ENCODE measurements at places on chromosomes 3 and 15.

- DNase-seq, result no peak
Observed at GRCh38 chr3:141796889-141797781, 33.9 kb downstream of the GRK7 start.

GRCh38 chr15:83533410-83533962 is 86.3 kb downstream of the SH3GL3 start:
- DNase-seq, result no peak

DNA sequence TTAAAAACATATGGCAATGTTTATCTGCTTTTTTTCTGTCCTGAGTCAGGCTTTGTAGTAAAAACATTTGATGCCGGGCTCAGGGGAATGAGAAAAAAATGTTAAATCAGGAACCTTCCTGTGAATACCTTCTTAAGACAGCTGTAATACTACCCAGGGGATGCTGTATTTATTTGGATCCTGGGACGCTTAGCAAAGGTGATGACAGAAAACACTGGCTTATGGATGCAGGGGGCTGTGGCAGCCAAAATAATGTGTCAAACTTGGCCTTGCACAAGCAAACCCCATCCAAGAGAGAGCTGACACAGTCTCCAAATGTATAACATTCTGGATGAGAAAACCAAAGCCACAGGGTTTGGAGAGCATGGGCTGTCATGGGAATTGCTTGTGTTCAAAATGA is 438.2 kb upstream of the PROK2 start:
- DNase-seq, result no peak

GRCh38 chr3:169699070-169699469 is 35.6 kb upstream of the MECOM start:
- no peak for DNase-seq

- no peak for DNase-seq
Observed at GRCh38 chr3:65689436-65689835, 349.3 kb downstream of the MAGI1 start.

DNA sequence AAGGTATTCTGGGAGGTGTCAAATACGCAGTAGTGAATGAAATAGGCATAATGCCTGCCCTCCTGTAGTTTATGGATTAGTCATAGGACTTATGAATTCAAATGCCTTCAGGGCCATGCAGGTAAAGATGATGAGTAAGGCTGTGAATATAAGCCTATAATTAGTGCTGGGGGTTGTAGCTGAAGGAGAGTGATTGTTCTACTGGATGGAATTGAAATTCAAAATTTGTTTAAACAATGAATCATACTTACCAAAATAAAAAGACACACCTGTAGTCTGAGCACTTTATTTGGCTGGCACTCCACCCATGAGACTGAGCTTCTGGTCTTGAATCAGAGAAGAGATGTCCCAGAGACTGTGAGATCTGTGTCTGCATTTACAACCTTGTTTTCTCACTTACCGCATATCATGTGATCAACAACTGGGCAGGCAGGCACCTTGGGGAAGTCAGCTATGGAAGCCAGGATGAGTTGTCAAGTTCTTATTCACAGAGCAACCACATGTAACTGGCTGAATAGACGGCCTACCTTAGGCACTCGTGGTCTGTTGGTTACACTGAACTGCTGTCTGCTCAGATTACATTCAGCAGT is 291.8 kb downstream of the NAALADL2 start:
- DNase-seq, result no peak

DNA sequence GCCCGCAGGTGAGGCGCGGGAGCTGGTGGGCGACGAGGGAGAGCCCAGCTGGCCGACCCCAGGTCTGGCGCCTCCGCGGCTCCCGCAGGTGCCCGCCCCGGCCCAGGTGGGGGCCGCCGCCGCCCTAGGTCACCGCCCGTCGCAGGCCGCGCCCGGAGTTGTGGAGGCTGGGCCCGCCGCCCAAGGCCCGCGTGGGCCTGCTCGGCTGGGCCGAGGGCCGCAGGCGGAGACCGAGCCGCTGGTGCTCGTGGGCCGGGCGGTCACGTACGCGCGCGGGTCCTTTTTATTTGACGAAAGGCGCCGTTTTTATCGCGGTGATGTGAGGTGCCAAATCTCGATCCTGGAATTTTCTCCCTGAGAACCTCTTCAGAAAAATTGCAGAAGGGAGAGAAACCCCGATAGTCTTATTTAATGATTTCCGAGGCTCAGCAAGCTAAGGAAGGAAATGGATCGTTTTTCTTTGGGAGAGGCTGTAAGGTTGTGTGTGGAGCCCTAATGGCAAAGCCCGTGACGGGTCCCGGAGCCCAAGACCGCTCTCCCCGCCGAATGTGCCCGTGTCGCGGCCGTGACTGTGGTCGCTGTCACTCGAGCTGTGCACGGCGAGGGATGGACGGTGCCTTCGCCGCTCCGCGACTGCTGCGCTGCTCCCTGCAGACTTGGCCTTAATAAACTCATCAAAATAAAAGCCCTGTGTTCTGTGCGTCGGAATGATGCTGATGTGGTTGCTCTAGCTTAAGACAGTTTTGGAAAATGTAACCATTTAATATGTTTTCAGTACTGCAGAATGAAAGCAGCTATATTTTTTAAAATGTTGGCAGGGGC is 612 bp downstream of the APPL1 start:
- no peak for DNase-seq

- no peak for DNase-seq
Observed at GRCh38 chr15:84631706-84632272, 22.3 kb downstream of the WDR73 start.

DNA sequence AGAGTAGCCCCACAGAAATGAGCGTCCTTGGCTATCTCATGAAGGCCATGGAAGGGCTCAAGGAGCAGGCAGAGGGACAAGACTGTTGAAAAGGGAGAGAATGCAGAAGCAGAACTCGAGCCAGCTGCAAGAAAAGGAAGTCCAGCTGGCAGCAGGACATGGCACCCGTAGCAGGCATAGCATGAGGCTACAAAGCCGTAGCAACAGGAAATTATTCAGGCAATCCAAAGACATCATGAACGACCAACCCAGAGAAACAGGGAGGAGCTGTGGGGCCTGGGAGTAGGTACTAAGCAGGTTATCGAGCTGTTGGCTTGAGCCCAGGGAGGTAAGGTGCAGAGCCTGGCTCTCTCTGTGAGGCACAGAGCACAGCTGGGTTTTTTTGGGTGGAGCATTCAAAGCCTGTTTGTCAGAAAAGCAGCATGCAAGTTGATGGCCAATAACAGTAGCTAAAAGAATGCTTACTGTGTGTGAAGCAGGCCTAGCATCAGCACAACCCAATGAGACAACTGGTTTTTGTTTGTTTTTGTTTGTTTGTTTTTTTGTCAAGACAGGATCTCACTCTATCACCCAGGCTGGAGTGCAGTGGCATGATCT is 144.0 kb upstream of the SMAD3 start:
- DNase-seq, result no peak

GRCh38 chr3:170534227-170534626 is 51.6 kb downstream of the SLC7A14 start:
- no peak for DNase-seq

DNA sequence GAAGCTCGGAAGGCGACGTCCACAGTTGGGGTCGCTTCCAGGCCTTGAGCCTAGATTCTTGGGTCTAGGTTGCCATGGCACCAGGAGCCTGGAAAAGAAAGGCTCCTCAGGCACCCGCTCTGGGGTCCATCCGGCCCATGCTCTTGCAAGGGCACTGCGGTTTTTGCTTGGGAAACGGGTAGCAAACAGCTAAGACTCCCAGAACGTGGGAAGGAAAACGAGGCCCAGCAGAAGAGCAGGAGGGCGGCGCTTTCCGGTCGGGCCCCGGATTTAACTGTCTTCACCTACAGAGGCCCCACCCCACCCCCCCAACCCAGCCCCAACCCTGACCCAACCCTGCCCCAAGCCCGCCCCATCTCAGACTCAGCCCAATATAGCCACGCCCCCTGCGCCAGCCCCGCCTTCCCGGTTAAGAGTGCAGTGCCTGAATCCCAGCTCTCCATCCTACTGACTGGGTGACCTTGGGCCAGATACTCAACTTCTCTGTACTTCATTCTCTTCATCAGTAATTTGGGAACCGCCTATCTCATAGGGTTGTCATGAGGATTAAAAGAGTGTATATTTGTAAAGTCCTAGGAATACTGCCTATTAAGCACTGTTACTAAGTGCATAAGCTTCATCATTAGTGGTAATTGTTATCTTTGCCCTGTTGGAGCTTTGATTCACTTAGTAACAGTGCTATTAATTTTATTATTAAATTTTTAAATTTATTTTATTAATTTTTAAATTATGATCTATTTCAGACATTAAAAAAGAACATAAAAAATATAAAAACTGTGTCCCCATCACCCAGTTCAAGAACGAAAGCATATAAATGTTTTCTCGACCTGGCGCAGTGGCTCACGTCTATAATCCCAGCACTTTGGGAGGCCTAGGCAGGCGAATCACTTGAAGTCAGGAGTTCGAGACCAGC is 28.4 kb upstream of the SMAD6 start:
- DNase-seq, result no peak

GRCh38 chr3:143464850-143465249 is 345.3 kb downstream of the CHST2 start:
- no peak for DNase-seq

DNA sequence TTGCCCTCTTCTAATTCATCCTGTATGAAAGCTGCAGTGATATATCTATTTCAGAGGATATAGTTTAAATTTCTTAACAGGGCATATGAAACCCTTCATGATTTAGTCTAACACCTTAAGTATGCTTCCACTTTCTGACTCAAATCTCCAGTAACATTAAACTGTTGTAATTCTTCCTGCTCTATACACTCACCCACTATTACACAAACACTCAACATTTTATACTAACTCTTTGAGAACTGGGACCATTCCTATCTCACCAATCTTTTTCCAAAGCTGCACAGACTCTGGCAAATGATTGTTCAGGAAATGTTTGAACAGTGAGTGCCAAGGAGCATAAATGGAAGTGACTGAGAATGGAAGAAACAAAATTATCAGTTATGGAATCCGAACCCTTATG is 560.4 kb upstream of the DPPA4 start:
- DNase-seq, result no peak

GRCh38 chr3:102444101-102444500 is 9.3 kb downstream of the ZPLD1 start:
- no peak for DNase-seq

DNA sequence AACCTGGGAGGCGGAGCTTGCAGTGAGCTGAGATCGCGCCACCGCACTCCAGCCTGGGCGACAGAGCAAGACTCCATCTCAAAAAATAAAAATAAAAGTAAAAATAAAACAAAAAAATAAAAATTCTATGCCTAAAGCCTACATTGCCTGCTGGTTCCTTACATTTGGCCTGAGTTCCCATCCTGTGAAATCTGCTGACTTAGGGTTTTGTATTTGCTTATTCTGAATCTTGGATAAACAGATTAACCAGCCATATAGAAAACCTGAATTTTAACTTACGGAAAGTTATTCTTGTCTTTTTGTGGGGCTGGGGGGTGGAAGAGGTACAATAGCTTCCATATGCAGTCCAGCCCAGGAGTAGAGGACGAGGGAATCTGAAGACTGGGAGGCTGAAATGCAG is 73.7 kb upstream of the UMPS start:
- no peak for DNase-seq

- no peak for DNase-seq
Observed at GRCh38 chr3:12454076-12454815, 30.0 kb upstream of the TSEN2 start.

- no peak for DNase-seq
Observed at GRCh38 chr15:44075535-44075934, 119.5 kb downstream of the FRMD5 start.

DNA sequence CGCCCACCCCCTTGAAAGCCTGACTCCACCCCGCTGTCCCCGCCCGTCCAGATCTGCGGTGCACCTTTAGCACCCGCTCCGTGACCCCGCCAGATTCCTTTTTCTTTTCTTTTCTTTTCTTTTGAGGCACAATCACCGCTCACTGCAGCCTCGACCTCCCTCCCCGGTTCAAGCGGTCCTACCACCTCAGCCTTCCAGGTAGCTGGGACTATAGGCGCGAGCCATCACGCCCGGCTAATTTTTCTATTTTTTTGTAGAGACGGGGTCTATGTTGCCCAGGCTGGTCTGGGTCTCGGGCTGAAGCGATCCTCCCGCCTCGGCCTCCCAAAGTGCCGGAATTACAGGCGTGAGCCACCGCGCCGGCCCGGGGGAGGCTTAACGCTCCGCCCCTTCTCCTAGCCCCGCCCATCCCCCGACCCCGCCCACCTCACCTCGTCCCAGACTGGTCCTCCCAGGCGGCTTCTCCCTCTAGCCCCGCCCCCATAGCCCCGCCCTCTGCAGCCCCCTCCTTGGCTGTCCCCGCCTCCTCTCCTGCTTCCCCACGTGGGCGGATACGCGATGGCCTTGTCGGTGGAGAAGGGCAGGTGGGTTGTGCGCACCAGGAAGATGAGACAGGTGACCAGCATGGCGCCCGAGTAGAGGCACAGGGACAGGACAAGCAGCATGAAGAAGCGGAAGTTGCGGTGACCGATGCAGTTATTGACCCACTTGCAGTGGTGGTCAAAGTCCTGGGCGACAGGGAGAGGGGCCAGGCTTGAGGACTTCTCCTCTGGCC is 3.2 kb downstream of the ZDHHC19 start:
- no peak for DNase-seq

GRCh38 chr15:52232327-52232726 is 41.1 kb upstream of the GNB5 start:
- no peak for DNase-seq

DNA sequence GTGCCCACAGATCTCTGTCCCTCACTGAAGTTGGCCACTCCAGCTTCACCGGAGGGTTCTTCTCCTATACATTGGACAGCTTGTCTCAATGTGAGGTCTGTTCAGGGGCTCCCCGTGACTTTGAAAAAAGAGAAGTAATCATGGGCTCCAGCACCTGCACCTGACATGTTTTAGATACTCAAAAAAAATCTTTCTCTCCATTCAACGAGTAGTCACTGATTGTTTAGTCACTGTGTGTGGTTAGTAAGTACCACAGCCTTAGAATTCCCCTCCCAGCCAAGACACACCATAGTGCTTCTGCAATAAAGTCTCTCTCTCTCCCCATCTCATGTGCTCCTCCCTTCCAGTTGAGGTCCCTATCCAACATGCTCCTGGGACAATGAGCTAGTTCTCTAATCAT is 18.6 kb downstream of the CCR9 start:
- no peak for DNase-seq

DNA sequence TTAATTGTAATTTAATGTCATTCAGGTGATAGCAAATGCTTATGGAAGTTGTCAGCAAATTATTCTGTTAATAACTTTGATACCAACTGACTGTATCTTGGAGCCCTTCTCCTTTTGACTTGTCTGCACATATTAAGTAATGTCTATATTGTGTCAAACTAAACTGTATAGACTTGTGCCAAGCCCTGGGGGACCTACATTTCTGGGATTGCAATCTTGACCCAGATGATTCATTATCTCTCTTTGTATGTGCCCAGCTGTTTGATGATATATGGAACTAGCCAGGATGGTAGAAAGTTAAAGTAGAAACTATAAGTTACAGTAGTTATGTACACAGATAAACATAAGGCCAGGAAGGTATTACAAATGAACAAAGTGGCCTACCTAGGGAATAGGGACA is 402.8 kb upstream of the RARB start:
- DNase-seq, result no peak

DNA sequence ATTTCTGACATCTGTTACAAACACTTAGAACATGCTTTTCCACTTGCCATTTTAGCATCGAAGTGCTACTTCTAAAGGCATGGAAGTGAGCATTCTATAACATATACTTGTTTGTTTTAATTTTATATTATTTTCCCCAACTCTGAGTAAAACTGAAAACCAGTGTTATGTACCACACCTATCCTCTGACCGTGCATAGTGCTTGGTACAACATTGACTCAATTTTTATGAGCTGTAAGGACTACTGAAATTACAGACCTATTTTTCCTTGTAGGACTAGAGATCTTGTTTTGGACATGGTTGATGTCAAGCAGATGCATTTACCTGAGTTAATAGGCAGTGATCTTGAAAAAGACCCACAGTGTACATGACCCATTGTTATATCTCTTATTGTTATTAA is 51.5 kb upstream of the CCNB2 start:
- no peak for DNase-seq
